Mesothelial cell of epicardium (in vitro differentiated cells): ENCODE measurements at places on chromosomes 5 and 9.

DNA sequence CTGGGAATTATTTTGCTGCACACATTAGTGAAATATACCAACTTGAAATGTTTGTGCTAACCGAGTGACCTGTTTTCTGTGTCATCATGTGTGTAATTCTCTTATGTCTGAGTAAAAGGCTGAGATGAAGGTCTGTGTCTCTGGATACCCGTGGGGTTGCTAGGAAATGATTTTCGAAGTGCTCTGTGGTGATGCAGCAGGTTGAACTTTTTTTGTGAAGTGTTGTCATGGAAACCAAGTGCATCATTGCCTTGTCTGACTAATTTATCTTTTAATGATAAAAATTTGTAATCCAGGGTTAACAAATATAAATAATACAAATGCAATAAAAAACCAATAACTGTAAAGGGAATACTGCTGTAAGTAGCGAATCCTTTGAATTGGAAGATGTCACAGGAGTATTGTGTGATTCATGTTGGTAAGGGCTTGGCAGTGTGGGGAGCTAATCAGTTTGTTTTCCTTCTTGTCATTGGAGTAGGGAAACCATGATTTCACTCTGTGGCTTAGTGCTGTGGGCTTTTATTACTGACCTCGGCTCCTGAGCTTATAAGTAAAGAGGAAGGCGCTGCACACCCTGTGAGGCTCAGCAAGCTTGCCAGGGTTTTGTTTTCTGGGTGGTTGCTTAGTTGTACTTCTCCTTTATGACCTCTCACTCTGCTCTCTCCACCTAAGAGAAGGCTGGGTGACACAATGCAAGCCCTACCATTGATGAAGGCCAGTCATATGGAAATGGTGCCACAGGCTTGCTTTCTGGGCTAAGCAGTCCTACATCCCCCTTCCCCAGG, 22.3 kb downstream of the PDE8B start:
- DNase-seq, result no peak

- DNase-seq, result no peak
Measured at GRCh38 chr9:34072868-34073590, 24.3 kb upstream of the UBAP2 start.

GRCh38 chr9:3842839-3843238, 317.0 kb upstream of the RFX3 start:
- no peak for DNase-seq

DNA sequence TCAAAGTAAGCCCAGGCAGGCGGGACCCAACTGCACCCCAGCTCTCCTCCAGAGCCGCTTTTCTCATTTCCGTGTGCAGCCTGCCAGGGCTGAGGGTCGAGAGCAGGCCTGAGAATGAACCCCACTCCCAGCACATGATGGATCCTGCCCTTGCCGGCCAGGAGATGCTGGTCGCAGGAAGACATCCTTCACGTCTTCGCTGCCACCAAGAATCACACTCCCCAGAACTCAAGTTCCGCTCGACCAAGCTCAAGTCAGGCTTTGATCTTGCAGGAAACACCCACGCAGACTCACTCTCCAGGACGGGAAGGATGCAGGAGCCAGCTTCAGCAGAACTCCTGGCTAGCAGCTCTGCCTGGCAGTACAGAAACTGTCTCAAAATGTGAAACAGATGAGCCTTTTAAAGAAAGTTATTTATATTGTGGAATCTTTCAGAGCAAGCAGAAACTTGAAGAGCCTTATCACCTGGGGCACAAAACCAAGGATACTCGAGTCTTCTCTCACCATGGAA, 102.4 kb downstream of the ROR2 start:
- no peak for DNase-seq

GRCh38 chr5:165457859-165458481, 1952.6 kb downstream of the MAT2B start:
- no peak for DNase-seq

- no peak for DNase-seq
Measured at GRCh38 chr9:92960561-92961290, 13.4 kb downstream of the FGD3 start.

DNA sequence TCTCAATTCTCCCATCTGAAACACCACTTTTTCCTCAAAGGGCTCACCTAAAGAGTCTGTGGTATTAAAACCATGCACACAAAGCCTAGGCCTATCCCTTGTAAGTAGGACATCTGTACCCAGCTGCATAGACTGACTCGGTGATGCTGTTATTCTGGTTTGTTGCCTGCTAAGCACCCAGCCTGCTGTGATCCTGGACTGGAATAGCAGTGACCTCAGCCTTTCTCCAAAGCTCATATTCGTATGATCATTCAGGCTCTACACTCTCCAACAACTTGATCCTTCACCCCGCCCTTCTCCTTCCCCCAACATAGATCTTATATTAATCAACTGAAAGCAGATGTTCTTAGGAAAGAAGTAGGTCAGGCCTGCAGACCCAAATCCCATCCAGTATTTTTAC, 81.4 kb upstream of the WWC1 start:
- DNase-seq, result no peak

DNA sequence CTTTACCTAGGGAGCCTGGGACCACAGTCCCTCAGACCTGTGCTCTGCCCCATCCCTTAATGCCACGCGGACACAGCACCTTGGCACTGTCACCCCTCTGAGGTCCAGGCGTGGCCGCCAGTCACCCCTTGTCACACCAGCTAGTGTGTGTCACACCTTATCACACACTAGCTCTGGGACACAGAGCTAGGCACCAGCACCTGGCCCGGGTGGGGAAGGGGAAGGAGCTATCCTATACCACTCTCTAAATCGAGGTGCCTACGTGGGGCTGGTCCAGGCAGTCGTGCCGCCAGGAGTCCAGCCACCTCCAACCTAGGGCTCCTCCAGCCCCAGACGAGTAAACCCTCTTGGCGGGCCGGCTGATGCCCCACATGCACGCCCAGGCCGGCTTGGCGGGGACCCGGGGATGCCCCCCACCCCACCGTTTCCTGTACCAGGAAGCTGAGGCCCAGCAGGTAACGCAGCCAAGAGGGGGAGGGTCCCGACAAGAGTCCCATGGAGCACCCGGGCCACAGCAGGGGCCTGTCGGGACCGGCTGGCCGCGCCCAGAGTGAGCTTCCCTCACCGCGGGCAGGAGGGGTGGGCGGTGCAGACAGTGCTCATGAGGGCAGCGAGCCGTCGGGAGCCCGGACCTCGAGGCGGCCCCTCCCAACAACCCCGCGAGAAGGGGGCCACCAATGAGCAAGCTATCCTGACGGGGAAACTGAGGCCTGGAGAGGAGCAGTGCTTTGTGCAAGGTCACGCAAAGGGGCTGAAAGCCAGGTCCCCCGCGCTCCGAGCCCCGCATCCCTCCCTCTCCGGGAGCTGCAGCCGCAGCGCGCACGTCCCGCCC, 550 bp downstream of the CORO2A start:
- peak; percentile 45 for DNase-seq

GRCh38 chr9:126002476-126003350, 255.5 kb downstream of the PBX3 start:
- DNase-seq, result no peak

- DNase-seq, result no peak
Measured at GRCh38 chr9:137757613-137758029, 120.0 kb upstream of the CACNA1B start.

- no peak for DNase-seq
Measured at GRCh38 chr5:82594097-82594496, 315.9 kb upstream of the RPS23 start.

- no peak for DNase-seq
Measured at GRCh38 chr9:120267929-120268328, 312.0 kb downstream of the CDK5RAP2 start.

GRCh38 chr5:34608859-34609648, 47.1 kb upstream of the RAI14 start:
- no peak for DNase-seq

- DNase-seq, result no peak
Measured at GRCh38 chr5:177423671-177424070, 2.8 kb upstream of the GRK6 start.

DNA sequence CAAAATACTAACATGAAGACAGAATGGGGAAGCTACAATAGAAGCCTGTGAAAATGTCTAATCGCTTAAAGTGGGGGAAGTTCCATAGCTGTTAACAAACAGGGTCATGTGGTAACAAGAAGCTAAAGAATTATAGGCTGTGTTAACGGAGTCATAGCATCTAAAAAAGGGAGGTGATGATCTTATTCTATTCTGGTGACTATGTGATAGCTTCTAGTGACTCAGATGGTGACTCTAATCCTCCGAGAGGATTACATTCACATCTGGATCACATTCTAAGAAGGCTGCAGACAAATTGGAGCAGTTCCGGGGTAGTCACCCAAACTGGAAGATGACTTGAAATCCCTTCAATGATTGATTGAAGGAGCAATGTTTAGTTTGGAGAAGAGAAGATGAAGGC, 142.1 kb downstream of the LIFR start:
- no peak for DNase-seq

GRCh38 chr5:177502886-177503285, 5.5 kb upstream of the PDLIM7 start:
- no peak for DNase-seq

DNA sequence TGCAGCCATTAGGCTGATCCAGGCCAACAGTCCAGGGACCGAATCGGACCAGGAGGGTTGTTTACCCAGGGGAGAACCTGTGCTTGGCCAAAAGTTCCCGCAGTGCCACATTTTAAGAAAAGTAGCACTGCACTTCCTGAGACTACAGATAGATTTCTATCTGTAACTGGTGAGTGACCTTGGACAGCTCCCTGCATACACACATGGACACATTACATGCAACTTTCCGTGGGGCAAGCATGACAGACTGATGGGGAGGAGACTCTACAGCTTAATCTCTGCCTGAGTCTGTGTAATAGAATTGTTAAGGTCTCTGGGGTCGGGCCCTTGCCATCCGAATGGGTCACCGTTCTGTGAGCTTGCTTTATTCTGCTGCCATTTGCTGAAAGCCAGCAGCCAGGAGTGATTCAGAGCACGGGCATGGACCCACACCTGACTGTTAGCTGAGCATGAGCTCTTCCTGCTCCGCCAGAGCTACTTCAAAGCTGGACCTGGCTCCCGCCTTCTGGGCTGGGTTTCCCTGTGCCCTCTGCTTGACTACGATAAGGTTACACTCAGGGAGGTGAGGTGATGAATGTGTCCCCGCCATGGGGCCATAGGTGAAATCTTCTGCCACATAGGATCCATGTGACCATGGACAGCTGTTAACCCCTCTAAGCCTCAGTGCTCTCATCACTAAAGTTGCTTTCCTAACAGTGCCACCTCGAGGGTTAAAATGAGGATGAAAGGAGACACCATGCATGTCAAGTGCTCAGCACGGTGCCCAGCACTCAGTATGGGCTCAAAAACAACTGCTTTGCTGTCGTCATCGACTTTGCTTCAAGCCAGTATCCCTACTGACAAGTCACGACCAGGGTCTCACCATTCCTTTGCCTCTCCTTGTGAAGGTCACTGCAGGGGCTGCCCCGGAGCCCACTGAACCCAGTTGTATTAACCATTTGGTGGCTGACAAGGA, 200.0 kb downstream of the MELK start:
- DNase-seq, result no peak

DNA sequence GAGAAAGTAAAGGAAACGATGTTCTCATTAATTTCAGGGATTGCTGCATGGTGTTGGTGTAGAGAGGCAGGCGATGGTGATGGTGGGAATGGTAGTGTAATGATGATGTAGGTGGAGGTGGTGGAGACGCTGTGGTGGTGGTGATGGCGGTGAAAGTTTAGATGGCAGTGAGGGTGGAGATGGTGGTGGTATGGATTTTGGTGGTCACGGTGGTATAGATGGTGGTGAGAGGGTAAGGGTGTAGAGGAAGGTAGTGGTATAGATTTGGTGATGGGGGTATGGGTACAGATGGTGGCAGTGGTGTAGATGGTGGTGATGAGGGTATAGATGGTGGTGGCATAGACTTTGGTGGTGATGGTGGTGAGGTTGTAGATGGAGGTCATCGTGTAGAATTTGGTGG, 179.2 kb upstream of the OTULINL start:
- no peak for DNase-seq

GRCh38 chr5:83179966-83180365, 102.6 kb downstream of the XRCC4 start:
- DNase-seq, result no peak

DNA sequence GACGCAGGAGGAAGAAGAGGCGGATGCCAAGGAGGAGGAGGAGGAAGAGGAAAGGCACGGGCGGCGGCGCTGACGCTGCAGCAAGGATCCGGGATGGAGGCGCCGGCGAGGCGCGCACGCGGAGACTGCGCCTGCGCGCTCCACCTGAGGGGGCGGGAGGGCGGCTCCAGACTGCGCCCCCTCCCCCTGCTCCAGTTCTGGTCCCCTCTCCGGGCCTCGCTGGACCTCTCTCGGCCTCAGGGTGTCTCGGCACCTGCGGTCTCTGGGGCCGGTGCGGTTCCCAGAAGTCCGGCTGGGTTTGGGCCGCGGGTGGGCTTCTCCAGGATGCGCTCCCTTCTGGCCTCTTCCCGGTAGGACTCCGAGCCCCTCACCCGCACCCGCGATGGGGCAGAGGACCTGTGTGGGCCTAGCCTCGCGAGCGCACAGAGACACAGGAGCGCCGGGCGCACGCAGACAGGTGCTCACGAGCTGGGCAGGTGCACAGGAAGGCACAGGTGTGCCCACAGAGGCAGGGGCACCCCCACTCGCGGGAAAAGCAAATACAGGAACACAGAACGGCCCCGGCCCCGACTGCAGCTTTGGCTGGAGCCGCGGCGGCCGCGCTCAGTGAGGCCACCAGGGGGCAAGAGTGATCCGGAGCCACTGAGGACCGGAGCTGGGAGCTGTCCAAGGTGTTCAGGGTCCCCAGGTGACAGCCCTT, at the start of gene NPDC1:
NPDC1 (minus strand) TSS at position 90 of the 700 bp plus-strand sequence. CDS start 188 bp downstream, outside the sequence.
- peak; percentile 70 for DNase-seq

GRCh38 chr9:32419921-32420320, 35.5 kb downstream of the ACO1 start:
- no peak for DNase-seq

DNA sequence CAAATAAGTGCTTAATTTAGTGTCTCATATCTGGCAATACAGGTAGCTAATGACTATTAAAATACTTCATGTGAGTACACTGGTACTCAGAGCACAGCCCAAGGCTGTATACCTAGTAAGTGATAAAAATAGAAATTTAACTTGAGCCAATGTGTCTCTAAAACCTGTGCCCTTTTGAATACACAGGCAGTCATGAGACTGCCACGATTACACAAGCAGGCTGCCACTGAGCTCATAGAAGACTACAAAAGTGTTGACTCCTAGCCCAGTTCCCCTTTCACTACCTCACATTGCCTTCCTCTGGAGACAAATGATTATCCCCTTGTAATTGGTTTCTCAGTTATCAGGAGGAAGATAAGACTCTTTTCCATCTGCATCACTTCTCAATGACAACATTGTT, 66.3 kb upstream of the PAPPA start:
- DNase-seq, result no peak

- DNase-seq, result no peak
Measured at GRCh38 chr5:93582677-93583438, at the start of gene NR2F1. Gene NR2F1, plus strand, starts transcription at chr5:93583222. Its CDS starts 1,802 bp downstream, at chr5:93585024.

DNA sequence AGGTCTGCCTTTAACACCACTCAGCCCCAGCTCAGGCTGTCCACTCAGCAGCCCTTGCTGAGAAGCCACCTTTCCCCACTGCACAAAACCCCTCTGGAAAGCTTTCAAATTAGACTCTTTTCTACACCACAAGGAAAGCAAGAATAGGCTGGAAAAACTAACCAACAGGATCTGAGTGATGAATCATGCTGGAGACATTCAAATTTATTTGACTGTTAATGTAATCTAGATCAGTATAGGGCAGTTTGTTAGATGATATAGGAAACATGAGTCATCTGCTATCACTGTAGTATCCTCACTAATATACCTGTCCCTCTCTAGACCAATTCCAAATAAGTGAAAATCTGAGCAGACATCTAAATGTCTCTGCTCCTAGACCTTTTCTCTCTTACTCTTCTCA, 127.8 kb upstream of the PAM start:
- no peak for DNase-seq

GRCh38 chr9:77756449-77756848, 108.3 kb upstream of the GNA14 start:
- no peak for DNase-seq
